ENCODE measurements at places on chromosomes 1 and 21.

DNA sequence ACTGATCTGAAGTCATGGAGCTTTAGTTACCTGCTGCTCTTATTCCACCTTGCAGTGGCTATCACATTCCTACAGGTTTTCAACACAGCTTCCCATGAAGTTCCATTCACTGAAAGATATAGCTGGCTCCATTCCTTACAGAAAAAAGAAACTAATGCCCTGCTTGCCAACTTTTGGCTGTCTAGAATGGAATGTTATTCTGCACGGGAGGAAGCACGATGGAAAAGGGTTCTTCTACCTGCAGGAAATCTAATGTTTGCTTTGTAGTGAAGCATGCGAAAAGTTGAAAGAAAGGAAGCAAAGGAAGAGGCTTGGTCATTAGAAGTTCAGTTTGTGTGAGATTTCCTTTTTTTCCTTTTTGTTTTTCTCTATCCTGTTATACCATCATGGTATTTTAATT lies 32.6 kb downstream of the GIPC2 start:
- DNase-seq, result no peak

- no peak for DNase-seq
Measured at GRCh38 chr1:41481109-41481775, 3.2 kb downstream of the EDN2 start.

GRCh38 chr1:31140299-31140698 lies 74.8 kb upstream of the PUM1 start:
- no peak for DNase-seq

GRCh38 chr1:172980456-172980855 lies 70.3 kb downstream of the TNFSF18 start:
- no peak for DNase-seq

DNA sequence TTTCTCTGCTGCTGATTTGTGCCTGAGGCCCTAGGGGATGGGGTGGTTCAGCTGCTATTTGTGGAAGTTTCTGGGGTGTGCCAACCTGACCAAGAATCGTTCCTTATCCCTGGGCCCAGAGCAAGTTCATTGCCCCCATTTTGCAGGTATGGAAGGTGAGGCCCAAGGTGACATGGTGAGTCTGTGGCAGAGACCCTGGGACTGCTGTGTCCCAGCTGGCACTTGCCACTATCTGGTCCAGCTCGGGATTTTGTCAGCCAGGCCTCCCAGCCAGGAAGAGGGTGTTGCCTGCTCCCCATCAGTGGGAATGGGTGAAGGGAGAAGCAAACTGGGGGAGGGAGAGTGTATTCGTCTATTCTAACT lies 18.9 kb upstream of the LRP8 start:
- DNase-seq, result no peak

GRCh38 chr1:30008372-30008997 lies 714.9 kb downstream of the MATN1 start:
- DNase-seq, result no peak

- peak; percentile 4 for DNase-seq
Measured at GRCh38 chr1:45205011-45205909, 1.1 kb downstream of the ZSWIM5 start.

DNA sequence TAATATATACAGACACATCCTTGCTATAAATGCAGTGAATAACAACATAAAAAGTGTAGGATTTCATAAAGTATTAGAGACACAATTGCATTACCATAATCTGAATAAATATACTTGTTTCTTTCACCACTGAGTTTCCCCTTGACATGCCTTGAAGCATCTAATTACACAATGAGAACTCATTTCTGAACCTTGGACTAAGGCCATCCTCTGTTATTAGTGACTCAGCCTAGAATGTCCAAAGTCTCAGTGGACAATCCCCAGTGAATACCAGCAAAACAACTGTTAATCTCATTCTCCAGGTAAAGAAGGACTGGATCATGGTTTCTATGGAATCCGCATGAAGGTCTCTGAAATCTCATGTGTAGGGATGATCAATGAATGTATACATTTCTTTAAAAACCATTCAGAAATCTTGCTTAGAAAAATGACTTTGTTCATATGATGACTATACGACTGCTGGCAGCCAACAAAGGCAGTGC lies at the start of gene OR2L5:
Gene OR2L5, plus strand, starts transcription at position 432 of the 482 bp plus-strand sequence. CDS start 8,288 bp downstream, outside the sequence.
- DNase-seq, result no peak

DNA sequence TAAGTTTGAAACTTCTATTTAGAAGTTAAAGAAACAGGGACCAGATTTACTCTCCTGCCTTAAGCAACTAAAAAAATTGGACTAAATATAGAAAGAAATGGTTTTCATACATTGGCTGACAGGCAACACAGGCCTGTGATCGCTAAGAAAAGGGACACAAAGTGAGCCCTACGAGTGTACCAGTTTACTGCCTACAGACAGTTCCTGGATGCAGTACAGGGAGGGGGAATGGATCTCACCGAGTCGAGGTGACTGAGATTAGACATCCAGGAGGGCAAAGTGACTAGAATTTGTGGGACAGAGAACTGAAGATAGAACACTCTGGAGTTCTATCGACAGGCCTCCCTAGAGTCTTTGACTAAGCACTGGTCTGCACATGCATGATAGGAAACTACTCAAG lies 16.0 kb downstream of the PHC2 start:
- no peak for DNase-seq

DNA sequence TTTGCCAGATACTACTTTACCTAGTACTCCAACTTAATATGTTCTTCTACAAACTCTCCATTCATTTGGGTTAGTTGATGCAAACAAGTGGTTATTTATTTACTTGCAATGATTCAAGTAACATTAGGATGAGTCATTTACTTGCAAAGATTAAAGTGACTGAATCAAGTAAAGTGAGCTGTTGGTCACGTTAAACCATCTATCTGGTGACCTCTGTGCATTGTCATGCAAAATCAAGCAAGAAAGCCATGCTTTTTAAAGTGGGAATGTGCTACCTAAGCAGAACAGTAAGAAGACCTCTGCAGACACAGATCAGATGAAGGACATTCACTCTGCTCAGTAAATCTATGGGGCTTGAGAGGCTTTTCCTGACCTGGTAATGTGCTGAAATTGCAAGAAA lies 254.7 kb downstream of the LRRIQ3 start:
- no peak for DNase-seq

GRCh38 chr1:47137925-47138615 lies 829 bp downstream of the CYP4A22 start:
- DNase-seq, result no peak

GRCh38 chr1:150628766-150629114 lies 672 bp downstream of the ENSA start:
- DNase-seq, result no peak
